ENCODE measurements at places on chromosomes 1 and 21. TPM values are rescaled to one million over a fixed set of nuclear protein-coding genes. Genes with fewer than 3 reads are reported as not detected.
A peak's percentile ranks its signal among the peaks of the same experiment; 100 is the strongest.

HIVEP3 gene
- 4.8 TPM for total RNA-seq

DNA sequence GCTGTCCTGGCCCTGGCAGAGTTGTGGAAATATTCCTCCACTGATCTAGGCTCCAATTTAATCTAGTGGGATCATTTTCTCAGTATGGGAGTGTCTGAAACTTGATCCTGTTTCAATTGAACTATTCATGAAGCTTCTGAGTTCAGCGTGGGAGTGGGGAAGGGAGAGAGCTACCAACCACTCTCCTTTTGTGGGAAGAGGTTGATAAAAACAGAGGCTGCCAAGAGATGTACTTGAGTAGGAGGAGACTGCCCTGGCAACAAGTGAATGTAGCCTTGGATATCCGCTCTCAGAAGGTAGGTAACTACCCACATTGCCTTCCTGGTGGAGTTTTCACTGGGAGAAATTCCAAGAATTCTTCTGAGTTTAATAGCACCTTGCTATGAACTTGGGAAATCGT, at the start of gene CTXND2:
Gene CTXND2, plus strand, starts transcription at position 119 of the 400 bp plus-strand sequence. CDS start 25,179 bp downstream, outside the sequence.
- peak; percentile 88 for DNase-seq

DNA sequence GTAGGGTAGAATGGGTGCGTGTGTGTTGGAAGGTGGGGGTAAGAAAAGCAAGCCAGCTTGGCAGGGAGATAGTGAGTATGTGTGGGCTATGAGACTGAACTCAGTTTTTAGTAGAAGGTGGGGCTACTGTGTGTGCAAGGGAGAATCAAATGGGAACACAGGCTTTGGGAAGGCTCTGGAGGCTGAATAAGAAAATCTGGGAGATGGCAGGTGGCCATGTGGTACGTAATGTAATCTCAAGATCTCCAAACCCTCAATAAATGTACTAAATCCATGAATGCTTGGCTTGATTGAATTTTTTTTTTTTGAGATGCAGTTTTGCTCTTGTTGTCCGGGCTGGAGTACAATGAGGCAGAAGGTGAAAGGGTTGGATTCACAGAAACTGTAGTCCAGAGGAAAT, 3.5 kb upstream of the ZSCAN20 start:
- DNase-seq, result no peak

DNA sequence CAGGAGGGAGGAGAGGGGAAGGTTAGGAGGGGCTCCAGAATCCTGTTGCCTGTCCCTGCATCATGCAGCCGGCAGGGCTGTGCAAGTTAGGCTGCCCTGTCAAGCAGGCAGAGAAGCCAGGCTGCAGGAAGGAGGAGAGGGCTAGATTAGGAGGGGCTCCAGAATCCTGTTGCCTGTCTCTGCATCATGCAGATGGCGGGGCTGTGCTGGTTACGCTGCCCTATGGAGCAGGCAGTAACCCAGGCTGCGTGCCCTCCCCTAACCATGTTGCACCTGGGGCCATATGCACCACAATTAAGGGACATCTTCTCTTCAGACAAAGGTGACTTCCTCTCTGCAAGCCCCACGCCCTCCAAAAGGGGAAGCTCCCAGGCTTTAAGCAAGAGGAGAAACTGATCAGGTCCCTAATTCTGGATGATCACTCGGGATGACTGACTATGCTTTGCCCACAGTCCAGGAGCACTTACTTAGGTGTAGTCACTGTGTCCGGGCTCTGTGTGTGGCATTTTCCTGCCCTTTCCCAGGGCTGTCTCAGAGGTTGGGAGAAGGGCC, 457.4 kb downstream of the SETD4 start:
- DNase-seq, result no peak

DNA sequence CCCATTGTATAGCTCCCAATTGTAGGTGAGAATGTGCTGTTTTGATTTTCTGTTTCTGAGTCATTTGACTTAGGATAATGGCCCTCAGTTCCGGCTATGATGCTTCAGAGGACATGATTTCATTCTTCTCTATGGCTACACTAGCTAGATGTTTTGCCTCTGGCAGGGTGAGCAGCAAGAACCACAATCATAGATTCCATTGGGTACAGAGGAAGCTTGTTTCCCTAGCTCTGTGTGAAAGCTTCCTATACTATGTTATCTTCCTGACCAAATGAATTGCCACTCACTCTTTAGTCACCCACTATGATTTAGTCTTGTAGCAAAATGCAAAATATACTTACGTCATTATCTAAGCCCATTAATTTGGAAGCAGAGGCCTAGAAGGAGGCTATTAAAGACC, 616.3 kb downstream of the PLA2G4A start:
- DNase-seq, result no peak

CD244 gene
- total RNA-seq, result 2.3 TPM

All from testis (tissue), 5 donors.